ENCODE measurements at places on chromosomes 4 and X.

DNA sequence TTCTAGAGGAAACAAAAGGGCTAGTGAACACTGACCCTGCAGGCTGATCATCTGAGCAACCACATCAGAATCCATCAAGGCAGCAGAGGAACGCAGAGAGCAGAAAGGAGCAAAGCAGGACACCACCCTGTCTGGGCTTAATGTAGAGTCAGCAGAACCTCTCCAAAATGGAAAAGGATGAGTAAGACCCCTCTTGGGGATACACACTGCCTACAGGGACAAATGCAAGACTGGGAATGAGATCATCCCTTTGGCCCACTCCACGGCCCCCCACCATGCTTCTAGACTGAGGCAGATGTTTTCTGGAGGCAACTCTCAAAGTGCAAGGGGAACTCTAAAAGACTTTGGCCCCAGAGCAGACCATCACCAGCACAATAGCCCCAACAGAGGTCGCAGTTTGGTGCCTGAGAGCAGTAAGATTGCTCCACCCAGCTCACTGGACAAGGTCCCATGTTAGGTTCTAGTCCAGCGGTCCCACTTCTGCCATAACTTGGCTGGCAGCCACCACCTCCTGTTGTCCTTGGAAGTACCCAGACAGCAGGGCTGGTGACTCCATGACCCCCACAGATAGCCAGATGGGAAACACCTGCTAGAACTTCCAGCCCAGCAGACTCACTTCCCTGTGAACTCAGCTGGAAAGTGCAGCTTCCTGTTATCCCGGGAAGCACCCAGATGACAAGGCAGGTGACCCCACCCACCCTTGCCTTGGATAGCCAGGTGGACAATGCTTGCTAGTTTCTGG lies 372.7 kb downstream of the INPP4B start:
- no peak for DNase-seq

- no peak for DNase-seq
Measured at GRCh38 chr4:37964734-37965457, 4.7 kb downstream of the PTTG2 start.

GRCh38 chr4:94036964-94037363 lies 170.7 kb upstream of the SMARCAD1 start:
- DNase-seq, result no peak

GRCh38 chr4:14404730-14405129 lies 597.6 kb upstream of the CPEB2 start:
- DNase-seq, result no peak

DNA sequence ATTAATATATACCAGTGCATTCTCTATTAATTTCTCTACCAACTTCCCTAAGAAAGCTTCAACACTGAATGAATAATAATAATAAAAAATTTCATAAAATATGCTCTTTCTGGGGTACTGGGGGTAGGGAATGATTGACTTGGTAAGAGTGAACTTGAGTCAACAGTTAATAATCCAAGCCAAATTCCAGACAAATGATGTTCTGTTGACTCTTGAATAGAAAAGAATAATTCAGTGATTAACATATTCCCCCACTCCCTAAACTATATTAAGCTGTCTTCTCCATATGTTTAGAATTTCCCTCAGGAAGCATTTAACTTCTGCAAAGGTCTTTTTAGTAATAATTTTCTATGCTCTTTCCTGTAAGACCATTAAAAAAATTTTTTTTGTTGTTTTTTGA lies 12.3 kb downstream of the PGRMC2 start:
- DNase-seq, result no peak

- DNase-seq, result peak; percentile 3
Measured at GRCh38 chrX:11724122-11725017, 33.7 kb upstream of the MSL3 start.

- DNase-seq, result no peak
Measured at GRCh38 chr4:53730031-53730805, 138.9 kb upstream of the LNX1 start.

DNA sequence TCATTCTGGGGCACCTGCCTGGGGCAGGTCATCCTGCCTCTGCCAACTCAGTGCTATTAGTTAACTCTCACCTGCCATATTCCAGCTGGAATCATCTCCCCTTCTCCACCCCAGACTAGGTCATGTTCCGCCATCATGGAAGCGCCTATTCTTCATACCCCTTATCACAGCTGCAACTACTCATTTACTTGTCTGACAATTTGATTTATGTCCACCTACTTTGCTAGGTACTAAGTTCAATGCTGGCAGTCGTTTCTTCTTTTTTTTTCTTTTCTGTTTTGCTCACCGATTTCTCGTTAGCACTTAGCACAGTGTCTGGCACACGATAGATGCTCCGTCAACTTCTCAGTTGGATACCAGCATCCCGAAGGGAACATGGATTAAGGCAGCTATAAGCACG lies 1.1 kb upstream of the FMR1 start:
- no peak for DNase-seq

DNA sequence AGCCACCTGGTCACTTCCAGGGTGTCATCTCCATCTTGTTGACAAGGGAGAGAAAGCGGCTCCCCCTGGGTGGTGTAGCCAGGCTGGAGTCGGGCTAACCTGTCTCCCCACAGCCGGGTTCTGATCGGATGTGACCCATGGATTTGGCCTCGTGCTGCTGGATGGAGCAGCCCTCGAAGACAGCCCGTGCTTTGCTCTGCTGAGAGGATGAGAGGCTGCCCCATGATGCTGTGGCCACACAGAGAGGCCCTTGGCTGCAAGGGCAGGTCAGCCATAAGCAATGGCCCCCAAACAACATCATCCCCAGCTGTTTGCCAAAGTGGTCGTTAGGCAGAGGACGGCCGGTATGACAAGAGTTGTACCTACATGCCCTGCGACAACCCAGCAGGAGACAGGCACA lies 106.6 kb downstream of the HMX1 start:
- no peak for DNase-seq

GRCh38 chr4:56259655-56260054 lies 127.6 kb downstream of the AASDH start:
- no peak for DNase-seq

DNA sequence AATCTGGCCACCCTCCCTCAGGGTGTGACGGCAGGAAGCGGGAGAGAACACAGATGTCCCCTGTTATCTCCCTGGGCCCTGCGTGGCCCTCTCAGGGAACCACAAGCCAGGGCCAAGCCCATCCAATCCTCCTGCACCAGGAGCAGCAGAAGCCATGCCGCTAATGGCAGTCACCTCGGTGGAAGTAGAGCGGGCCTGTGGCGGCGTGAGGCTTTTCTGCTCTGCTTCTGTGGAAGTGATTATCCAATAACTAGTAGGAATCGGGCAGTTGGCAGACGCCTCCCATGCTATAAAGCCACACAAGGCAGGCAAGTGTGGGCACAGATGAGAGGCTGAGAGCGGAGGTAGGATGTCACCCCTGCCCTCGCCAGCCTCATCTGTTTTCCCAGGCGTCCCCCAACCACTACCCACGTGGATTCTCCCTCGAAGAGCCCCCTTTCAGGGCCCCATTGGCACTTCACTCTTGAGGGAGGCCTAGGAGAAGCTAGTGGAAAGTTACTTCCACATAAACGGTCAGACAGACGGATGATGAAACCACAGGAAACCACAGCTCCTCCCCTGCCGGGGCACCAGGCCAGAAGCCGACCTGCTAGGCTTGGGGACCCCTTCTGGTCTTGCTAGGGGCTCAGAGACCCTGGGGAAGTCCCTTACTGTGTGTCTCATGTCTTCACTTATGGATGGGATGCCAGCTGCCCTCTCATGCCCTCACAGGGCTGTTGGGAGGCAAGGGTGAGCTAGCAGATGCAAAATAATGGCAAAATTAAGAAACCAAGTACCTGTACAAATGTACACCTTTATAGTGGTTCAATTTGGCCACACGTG lies 18.8 kb upstream of the TMSB4X start:
- peak; percentile 16 for DNase-seq

DNA sequence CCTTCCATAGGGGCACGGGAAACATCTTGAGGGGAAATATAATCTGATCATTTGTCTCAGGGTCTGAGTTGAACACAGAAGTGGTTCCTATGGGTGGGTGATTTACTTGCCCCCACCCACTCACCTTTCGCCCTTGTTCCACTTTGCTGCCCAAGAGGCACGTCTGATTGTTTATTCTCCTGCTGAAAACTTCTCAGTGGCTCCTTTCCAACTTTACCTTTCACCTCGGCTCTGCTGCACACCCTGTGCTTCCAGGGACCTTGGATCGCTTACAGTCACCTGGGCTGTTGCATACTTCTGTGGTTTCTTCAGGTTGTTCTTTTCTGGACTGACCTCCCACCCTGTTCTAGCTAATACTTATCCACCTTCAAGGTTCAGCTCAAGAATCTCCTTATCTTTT lies 213.4 kb upstream of the JADE1 start:
- no peak for DNase-seq

DNA sequence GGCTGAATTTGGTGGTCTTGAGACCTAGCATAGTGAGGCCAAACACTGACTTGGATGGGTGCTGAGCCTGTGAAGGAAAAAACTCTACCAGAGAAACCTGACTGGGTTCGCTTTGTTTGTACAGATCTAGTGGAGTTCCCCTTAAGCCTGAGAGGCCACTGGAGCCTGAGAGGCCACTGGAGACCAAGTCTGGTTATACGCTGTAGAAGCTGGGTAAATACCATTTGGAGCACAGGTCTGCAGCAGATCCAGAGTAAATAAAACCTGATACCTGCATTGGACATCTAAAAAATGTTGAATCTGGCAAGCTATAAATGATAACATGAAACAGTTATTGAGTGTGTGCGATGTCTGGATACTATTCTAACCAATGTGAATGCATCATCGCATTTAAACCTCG lies 104.3 kb upstream of the IGSF1 start:
- DNase-seq, result no peak

DNA sequence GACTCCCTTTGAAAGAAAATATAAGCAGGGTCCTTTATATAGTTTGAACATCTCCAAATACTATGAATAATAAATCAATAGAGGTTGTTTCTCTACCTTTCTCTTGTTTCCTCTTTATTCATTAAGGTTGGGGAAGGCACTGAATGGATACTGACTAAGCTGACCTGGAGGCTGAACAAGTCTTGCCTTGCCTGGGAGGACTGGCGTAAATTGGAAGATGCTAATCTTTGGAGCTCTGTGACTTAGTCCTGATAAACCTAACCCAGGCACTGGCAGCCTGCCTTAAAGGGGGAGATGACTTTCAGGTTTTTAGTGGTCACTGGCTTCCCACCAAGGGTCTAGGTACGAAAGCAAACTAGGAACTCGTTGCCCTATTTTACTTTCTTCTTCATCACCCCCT lies 10.5 kb downstream of the CCDC160 start:
- no peak for DNase-seq

DNA sequence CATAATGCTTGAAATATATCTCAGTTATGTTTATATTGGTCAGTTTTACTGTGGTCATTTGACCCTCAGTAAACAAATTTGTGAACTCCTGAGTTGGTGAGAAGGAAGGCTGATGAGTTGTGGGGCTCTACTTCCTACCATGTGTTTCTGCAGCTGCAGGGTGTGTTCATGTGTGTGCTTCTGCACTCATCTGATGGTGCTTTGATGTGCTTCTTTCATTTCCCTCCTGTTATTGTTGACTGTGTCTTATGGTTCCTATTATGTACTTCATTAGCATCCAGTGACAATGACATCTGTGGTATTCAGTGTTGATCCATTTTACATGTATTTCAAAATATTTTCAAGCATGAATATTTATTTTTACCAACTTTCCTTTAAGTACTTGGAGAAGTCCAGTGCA lies 46.5 kb downstream of the XAGE2 start:
- no peak for DNase-seq

- no peak for DNase-seq
Measured at GRCh38 chr4:114653675-114654074, 55.1 kb downstream of the UGT8 start.

DNA sequence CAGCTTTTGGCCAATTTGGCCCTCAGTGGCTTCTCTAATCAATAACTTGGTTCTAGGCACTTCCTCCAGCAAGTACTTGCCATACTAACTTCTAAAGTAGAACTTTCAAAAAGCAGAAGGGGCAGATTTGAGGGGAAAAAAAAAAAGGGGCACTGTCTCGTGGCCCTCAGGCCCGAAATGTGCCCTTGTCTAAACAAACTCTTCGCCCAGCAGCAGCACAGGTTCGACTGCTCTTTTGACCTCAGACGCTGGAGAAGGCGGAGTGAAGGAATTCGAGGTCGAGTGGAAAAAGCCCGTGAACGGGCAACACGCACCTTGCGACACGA lies 775 bp downstream of the GRPEL1 start:
- DNase-seq, result no peak

- DNase-seq, result no peak
Measured at GRCh38 chrX:21412883-21413282, 38.7 kb downstream of the CNKSR2 start.

- DNase-seq, result no peak
Measured at GRCh38 chr4:120156120-120156718, 89.6 kb upstream of the MAD2L1 start.

Measured in amniotic stem cell (primary cell).